ENCODE measurements at places on chromosomes 6 and 20.

DNA sequence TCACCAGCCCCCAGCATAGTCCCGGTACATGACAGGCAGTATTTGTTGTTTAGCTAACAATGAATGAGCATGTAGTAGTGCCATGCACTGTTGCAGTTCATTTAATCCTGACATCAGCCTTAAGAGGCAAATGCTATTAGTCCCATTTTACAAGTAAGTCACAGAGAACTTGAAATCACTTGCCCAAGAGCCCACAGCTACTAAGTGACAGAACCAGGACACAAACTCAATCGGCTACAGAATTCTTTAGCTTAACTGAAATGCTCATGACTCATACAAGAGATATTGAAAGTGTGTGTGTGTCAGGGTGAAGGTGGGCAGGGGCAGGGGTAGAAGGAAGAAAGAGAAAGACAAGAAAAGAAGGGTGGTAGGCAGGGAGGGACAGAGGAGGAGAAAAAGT, 52.7 kb downstream of the UNC5CL start:
- DNase-seq: no peak

- peak; percentile 48 for DNase-seq
These were observed 635 bp upstream of the C20orf203 start for GRCh38 chr20:32674362-32674789.

GRCh38 chr20:45993197-45993951, 15.3 kb upstream of the MMP9 start:
- DNase-seq: no peak

DNA sequence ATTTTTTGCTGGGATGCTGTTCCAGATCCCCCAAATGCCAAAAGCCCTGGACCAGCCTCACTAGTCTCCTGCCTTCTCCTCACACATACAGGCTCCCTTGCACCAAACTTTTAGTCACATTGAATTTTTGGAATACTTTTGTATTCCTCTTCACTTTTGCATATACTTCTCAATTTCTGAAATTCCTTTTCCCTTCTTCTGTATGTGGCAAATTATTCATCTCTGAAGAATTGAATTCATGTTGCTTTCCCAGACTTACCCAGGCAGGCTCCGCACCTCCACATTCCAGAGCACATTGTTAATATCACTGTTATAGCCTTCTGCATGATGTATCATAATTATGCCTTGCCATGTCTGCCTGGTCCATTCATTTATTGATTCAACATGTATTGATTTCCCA, 255.3 kb upstream of the POU3F2 start:
- DNase-seq: no peak

DNA sequence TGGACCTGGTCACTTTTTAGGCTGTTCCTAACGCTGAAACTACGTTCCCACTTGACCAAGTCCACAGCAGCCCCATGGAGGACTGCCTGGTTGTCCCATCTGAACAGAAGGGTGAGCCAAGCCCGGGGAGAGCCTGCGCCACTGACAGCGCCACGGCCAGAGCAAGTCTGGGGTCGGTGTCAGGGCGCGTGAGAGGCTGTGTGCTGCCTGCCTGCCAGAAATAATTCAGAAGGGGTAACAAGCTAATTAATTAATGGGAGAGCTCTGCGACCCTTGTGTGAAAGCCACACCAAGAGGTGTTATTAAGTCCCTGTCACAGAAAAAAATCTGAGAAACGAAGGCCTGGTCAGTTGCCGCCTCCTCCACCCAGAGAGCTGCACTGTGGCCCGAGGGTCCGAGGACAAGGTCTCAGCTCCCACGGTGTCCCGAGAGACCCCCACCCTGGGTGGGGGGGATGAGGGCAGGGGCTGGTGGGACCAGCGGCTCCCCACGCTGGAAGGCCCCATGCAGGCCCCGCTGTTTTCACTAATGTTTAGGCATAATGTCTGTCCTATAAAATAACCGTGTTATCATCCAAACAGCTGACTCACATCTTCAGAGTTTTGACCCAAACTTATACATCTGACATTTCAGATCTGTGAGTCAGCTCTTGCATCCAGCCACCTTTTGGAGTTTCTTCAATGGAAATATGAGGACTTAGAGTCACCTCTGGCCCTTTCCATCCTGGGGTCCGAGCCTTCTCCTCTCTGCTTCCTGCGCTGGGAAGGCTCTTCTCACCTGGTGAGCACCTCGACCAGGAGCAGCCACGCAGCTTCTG, 58.5 kb downstream of the DLL1 start:
- no peak for DNase-seq

DNA sequence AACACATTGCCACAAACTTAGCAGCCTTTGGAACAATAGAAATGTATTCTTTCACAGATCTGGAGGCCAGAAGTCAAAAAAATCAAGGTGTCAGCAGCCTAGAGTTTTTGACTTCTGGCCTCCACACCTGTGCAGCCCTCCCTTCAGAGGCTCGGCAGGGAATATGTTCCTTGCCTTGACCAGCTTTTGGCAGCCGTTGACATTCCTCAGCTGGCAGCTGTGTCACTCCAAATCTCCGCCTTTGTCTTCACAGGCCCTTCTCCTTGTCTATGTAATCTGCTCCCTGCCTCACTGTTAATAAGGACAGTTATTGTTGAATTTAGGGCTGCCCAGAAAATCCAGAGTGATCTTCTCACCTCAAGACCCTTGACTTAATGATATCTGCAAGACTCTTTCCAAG, 17.2 kb upstream of the AHI1 start:
- no peak for DNase-seq

- no peak for DNase-seq
These were observed 256.1 kb upstream of the RUNX2 start for GRCh38 chr6:45072016-45072415.

- no peak for DNase-seq
These were observed 92.9 kb downstream of the ZMYND8 start for GRCh38 chr20:47263465-47264084.

- DNase-seq: no peak
These were observed 82.0 kb downstream of the SMPDL3A start for GRCh38 chr6:122871079-122871478.

DNA sequence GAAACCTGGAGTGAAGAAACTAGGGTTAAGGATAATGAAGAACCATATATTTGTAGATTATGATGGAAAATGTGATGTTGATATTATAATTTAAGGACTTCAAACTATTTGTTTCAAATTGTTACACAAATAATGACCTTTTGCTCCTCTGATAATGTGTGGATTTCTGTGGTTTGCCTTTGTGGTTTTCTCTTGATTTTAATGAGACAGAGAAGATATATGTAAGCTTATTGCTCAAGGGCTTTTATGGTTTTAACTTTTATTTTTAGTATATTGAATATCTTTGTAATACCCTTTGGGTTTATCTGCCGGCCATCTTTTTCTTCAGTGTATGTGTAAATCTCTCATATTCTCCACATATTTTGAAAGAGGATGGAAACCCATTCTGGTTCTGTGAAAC, 362.3 kb downstream of the RIMS1 start:
- no peak for DNase-seq

DNA sequence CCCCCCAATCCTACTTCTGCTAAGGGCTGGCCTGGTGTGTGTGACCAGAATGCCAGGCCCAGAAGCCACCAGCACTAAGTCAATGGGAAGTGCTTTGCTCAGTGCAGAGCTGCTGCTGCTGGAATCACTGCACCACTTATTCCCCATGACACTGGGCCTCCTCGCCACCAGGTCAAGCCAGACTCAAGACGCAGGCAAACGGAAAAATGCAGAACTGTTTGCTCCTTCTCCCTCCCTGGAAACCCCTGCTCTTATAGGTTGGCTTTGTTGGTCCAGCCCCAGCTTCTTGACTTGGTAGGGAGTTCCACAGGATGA, 121.9 kb downstream of the PHACTR3 start:
- DNase-seq: no peak

GRCh38 chr6:41777551-41778285, 2.0 kb downstream of the FRS3 start:
- DNase-seq: no peak

DNA sequence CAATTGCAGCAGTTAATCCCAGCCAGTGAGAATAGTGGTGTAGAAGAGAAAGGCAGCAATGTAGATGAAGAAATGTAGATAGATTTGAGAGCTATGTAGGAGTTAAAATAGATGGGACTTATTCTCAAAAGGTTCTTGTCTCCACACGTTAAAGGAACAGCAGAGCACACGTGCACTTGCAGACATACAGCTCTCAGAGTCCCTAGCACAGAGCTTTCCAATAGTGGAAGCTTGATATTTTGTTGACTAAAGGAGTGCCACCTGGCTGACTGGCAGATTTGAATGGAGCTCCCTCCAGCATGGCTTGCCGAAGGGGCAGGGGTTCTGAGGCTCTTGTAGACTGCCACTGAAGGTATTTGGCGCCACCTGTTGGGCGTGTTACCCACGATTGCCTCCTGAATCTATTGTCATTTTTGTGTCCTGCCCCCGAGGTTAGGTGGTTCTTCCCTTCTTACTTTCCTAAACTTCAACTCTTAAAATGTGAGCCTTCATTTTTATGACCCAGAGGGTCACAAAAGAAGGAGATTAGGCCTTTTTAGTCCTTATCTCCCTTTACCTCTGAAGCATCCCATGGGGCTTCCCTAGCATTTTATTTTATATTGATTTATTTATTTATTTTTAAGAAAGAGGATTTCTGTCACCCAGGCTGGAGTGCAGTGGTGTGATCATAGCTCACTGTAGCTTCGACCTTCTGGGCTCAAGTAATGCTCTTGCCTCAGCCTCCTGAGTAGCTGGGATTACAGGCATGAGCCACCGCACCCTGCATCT, 16.4 kb downstream of the BRD2 start:
- peak; percentile 93 for DNase-seq

- no peak for DNase-seq
These were observed 1.0 kb downstream of the CALHM6 start for GRCh38 chr6:116461932-116462885.

GRCh38 chr20:41078329-41078728, 49.7 kb downstream of the TOP1 start:
- DNase-seq: no peak

DNA sequence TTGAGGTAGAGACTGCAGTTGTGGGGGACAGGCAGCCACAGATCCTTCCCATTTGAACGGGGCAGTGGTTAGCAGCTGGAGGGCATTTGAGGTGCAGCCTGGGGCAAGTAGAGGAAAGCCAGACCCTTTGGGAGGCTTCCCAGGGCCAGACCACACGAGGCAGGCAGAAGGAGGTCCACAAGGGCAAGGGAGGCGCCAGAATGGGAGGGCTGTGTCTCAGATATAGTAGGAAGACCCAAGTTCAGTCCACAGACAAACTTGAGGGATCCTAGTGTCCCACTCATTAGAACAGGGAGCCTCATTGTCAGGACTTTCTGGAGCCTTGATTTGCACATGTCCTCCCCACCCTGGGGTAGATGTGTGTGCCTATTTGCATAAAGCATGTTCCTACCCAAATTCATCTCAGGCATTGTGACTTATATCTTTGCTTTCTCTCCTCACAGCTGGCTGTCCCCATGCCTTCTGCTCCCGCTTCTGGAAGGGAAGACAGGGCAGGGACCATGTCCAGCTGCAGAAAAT, 166.0 kb downstream of the VEGFA start:
- DNase-seq: no peak

DNA sequence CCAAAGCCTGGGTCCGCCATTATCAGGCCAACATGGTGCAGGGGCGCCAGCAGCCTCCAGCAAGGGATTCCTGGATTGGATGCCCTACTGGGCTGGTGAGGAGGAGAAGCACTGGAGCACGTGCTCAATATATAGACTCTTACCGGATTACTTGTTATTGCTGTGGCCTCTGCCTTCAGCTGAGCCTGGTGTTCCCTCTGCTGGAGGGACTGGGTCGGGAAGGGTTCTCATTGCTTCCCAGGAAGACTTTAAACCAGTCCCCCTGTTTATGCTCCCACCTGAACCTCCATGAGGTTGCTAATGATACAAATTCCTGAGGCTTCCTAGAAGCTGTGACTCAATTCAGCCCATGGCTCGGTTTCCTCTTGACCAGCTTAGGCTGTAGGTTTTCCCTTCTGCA, 186.7 kb upstream of the ARID1B start:
- DNase-seq: no peak

GRCh38 chr6:108746836-108747575, 101.2 kb upstream of the ARMC2 start:
- DNase-seq: no peak

GRCh38 chr6:79450984-79451383, 86.2 kb downstream of the LCA5 start:
- DNase-seq: no peak

DNA sequence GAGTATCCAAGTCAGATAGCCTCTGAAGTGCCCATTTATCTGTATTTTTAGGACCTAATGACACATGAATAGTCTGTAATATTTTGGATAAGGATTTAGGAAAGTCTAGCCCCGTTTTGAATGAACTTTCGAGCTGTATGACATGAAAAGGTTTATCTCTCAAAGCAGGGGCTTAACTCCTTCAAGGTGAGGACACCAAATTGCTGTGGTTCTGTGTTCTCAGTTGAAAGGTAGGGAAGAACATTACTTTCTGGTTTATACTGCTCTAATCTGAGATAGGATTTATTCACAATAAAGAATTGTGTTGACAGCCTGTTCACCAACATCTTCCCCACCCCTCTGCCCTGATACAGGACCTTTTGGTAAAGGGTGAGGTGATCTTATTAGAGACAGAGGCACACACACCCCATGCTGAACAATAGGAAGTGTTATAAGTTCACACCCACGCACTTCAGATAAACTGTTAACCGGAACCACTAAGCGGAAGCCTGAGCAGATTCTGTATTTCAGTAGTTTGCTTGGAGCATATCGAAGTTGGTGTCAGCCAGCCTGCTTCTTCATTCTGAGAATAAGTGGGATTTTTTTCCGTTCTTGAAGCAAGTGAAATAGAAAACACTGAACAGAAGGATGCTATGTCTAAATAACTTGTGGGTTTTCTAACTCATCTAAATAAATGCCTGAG, 223.3 kb downstream of the TMEM242 start:
- DNase-seq: no peak

GRCh38 chr6:170433163-170434116, 119.7 kb downstream of the PSMB1 start:
- no peak for DNase-seq

- DNase-seq: no peak
These were observed 8.6 kb downstream of the SYNDIG1 start for GRCh38 chr20:24477831-24478547.

DNA sequence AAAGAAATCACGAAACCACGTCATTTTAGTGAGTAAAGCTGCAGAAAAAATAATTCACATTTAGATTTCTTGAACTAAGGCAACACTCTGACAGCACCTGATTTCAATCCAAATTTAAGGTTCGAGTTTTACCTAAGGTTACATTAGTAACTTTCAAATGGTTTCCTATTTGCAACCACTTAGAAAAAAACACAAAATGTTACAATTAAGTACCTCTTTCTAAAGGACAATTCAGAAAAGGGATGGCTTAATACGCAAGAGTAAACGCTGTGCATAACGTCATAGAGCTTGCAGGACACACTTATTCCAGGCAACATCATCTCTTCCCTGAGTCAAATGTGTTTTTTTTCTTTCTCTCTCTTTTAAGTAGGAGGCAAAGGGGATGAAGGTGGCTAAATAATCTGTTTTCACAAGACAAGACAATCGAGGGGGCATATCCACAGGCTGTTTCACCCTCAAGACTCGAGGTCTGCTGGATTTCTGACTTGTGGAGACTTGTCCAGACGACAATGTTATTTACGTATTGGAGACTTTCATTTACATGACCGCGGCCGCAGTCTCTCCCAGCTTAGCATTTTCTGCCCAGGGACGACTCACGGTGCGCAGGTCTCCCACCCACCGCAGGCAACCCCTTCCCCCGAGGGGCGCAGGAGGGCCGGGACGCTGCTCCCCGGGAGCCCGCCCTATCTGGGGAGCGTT, 86.0 kb downstream of the SESN1 start:
- DNase-seq: no peak

Data from NCI-H1694 (cell line).